ENCODE measurements at places on chromosomes 3 and 15.

GRCh38 chr3:11021611-11022011 is 29.1 kb downstream of the SLC6A1 start:
- DNase-seq = no peak

GRCh38 chr3:84692261-84692660 is 266.5 kb upstream of the CADM2 start:
- DNase-seq = no peak

- DNase-seq = no peak
Observed at GRCh38 chr15:71646767-71647486, 163.4 kb upstream of the NR2E3 start.

DNA sequence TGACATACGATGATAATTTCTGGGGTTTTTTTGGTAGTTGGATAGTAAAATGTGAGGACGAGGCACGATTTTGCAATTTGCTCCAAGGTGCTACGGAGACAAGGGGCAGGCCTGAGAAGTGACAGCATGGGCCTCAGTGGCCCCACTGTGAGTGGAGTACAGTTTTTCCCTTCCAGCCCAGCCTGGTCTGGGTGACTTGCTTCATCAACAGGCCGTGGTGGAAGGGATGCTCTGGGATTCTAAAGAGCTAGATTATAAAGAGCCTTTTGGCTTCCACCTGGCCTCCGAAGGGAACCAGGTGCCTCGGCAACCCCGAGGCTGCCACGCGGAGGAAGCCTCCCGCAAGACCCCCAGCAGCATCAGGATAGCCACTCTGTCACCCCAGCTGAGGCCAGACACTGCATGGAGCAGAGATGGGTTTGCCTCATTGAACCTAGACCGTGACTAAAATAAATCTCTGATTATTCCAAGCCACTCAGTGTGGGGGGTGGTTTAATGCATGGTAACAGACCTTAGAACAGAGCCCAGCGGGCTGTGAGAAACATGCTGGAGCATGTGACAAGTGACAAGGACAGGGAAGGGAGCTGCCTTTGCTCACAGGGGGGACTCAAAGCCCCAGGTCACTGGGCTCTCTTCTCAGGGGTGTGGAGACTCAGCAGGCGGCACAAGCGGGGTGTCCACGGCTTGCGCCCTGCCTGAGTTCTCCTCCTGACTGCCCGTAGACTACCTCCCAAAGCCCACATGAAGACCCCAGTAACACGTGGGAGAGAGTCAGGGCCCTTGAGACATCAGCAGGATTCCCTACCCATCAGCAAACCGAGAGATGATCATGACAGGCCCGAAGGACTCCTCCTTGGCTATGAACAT is 22.6 kb upstream of the SLC41A3 start:
- DNase-seq = no peak

DNA sequence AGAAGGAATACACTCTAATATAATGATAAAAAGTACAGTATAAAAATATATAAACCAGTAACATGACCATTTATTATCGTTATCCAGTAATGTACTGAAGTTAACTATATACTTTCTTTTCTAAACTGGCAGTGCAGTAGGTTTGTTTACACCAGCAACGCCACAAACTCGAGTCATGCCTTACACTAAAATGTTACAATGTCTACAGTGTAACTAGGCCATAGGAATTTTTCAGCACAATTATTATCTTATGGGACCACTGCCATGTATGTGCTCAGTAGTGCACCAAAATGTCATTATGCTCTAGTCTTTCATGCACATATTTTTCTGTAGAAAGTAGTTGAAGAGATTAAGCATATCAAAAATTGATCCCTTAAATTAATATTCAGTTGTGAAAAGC is 609.8 kb upstream of the BCHE start:
- DNase-seq = no peak

DNA sequence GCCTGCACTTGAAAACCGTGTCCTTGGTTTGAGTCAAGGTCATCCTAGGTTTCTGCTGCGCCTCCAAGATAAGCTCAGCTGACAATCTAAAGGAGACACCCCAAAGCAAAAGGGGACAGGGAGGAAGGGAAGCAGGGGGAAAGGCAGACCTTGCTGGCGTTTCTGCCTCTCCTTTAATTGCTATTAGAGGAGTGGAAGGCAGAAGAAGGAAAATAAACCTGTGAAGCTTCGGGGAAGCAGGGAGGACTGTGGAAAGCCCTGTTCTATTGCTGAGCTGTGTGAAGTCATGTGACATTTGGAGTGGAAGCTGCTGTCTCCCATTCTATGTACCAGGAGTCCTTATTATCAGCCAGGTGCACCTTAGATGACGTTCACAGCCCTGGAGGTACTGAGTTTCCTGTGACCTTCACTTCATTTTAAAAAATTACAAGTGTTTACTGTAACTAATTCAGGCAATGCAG is 21.5 kb upstream of the CHD2 start:
- no peak for DNase-seq

DNA sequence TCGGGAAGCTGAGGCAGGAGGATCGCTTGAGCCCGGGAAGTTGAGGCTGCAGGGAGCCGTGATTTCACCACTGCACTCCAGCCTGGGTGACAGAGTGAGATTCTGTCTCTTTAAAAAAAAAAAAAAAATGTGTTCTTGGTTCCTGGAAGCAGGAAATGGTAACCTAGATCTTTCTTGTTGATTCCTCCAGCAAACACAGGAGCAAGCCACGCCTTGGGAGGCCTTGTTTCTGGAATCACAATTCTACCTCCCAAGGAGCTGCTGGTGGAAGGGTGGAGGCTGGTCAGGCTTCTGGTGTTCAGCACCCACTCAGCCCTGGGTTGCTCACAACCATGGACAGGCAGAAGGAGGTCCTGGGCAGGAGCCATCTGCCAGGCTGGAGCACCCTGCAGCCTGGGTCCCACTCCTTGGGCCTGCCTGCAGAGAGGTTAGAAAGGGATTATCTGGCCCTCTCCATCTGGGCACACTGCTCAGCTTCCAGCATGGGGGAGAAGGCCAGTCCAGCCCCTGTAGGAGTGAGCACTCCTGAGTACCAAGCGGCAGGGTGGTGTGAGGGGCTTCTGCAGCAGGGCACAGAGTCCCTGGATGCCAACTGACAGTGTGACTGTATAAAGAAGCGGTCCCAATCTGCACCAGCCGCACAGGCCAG is 65.6 kb downstream of the ABTB1 start:
- peak; percentile 48 for DNase-seq

DNA sequence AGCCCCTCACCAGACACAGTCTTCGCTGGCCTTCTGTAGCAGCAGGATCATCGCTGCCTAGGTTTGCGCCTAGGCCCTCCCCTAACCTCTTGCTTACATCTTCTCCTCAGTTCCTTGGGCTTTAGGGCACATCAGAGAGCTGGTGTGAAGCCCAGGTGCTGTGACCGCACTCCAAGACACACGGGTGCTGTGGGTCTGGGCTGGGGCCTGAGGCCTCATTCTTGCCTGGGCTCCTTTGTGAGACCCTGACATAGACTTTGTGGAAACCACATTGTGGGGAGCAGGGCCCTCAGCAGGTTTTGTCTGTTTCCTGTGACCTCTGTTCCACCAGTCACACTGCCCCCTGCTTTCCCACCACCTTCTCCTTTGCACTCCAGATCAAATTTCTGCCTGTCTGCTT is 8.0 kb downstream of the AMIGO3 start:
- no peak for DNase-seq

DNA sequence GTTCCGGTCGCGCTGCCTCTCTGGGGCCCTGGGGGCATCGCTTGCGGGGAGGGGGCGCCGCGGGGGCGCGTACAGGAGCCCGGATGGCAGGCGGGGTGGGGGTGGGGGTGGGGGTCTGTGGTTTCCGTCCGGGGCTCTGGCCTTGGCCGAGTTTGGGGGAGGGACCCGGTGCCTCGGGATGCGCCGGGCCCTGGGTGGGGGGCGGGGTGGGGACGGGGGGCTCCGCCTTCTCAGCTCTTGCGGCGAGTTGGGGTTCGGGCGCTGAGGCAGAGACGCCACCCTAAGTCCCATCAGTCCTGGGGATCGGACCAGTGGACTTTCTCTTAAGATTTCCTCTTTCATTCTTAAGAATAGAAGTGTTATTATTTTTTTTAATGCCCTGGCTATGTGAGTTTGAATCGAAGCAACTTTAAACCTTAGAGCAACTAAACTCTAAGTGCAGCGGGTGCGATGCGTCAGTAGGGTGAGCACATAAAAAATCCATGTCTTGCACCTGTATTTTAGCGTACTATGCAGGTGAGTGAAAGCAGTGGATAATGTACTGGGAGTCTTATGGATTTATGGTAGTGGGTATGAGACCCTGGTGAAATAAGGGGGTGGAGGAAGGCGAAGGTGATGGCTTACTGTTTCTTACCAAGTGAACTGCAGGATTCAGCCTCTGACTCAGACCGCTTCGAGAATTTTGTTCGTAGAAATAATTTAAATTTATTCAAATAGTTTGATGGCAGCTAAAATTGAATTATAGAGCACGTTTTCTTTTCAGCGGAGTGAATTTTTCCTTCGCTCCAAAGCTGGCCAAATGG is 762 bp downstream of the CTNNB1 start:
- peak; percentile 59 for DNase-seq

DNA sequence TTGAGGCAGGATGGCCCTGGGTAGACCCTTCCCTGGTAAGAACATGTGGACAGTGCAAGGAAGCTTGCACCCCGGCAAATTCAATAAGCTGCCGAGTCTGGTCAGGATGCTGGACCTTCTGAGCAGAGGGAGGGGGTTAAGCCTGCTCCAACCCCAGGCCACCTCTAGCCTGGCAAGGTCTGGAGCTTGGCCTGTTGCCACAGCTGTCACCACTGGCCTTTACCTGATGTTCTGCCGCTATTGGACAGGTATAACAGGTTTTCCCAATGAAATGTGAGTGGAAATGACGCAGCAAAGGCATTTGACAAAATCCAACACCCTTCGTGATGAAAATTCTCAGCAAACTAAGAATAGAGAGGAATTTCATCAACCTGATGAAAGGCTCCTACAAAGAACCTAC is 699 bp upstream of the MESP1 start:
- no peak for DNase-seq

DNA sequence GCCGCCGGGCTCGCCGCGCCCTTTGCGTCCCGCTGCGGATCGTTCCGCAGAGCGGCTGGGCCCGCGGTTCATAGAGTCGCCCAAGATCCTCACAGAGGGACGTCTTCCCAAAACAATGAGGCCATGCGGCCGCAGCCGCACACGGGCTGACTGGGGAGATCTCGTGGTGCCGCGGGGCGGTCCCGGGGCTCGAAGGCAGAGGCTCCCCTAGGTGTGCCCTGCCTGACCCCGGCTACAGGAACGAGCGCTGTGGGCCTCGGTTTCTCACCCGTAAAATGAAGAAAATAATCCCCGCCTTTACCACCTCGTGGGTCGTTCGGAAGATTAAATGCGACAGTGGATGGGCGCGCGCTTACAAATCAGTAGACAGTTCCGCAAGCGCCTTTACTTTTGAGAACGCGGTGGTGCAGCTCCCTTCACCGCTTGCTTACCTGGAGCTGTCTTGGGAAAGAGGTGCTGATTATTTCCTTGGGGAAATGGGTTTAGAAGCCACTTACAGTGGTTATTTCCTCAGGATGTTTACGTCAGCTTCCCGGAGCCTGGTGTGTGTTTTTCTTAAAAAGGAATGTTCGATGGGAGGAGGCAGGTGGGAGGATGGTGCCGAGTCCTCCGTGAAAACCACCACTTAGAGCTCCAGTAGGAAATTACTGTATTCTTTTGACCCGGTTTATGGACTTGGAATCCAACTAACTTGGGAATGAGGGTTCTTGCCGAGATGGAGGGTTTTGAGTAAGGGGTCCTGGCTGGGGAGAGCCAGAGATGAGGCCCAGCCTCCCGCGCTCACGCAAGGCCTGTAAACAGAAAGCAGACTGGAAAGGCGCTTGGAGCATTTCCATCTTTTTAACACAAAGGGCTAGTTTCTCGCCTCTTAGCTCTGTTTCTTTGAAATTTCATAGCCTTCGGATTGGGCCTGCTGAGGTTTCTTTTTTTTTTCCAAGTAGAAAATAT is 1.9 kb upstream of the MEX3B start:
- DNase-seq = no peak

DNA sequence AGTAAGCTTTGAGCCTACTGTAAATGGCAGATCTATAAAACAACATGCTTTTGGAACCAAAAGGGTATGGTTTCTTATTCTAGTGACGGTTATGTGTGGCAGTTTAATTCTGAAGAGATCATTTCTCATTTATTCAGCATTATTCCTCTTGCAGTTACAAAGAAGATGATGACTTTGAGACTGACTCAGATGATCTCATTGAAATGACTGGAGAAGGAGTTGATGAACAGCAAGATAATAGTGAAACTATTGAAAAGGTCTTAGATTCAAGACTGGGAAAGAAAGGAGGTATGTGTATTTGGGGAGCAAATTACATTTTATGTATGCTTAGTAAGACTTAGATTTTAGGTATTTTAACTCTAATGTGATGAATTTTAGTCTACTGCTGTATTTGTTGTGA is 41.5 kb downstream of the CHD2 start:
- no peak for DNase-seq

DNA sequence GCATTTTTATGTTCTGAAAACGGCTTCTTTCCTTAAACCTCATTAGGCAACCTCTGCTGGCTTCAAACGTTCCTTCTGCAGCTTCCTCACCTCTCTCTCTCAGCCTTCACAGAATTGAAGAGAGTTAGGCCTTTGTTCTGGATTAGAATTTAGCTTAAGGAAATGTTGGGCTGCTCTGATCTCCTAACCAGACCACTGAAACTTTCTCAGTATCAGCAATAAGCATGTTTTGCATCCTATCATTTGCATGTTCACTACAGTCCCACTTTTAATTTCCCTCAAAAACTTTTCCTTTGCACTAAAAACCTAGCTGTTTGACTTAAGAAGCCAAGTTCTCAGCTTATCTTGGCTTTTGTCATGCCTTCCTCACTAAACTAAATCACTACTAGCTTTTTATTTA is 49.5 kb downstream of the SMARCC1 start:
- DNase-seq = no peak

GRCh38 chr15:51856714-51857380 is 27.4 kb downstream of the TMOD3 start:
- no peak for DNase-seq

- no peak for DNase-seq
Observed at GRCh38 chr3:2454865-2455264, 356.2 kb downstream of the CNTN4 start.

DNA sequence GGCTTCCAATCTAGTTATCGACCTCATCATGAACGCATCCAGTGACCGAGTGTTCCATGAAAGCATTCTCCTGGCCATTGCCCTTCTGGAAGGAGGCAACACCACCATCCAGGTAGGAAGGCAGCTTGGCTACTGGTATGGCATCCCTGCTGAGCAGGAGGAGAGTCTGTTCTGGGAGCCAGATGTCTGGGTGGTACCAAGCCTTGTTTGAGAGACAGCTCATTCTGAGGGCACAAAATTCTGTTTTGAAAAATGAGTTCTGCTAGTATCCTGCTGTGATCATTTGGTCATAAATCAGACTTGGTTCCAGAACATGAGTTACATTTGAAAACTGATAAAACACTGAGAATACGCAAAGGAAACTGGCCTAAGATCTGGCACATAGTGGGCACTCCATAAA is 242.1 kb downstream of the ITPR1 start:
- no peak for DNase-seq

GRCh38 chr15:25410649-25411048 is 28.2 kb downstream of the UBE3A start:
- DNase-seq = no peak

DNA sequence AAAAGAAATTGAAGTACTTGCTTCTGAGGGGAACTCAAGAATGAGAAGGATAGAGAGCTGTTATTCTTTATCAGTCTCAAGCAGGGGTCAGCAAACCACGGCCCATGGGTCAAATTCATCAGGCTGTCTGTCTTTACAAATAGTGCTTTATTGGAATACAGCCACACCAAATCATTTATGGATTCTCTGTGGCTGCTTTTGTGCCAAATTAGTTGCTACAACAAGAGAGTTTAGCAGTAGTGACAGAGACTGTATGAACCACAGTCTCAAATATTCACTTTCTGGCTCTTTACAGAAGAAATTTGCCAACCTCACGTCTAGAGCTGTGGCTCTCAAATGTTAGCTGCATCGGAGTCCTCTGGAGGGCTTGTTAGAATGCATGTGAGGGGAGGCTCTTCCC is 258.0 kb upstream of the RARB start:
- no peak for DNase-seq
